HS-5 (cell line): ENCODE measurements at places on chromosomes 12 and 14.

DNA sequence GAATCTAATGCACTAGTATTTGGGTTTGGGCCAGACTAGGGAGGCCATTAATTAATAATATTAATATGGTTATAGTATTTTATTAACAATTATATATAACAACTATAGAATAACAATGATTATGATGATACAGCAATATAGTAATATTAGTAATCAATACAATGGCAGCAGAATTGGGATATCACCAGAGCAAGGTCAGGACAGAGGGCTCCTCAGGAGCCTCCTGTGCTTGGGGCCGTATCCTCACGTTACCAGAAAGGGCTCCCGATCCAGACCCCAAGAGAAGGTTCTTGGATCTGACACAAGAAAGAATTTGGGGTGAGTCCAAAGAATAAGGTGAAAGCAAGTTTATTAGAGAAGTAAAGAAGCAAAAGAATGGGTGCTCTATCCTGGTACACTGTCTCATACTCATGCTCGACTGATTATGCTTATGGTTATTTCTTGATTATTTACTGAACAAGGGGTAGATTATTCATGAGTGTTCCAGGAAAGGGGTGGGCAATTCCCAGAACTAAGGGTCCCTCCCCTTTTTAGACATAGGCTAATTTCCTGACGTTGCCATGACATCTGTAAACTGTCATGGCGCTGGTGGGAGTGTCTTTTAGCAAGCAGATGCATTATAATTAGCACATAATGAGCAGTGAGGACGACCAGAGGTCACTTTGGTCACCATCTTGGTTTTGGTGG lies 61.6 kb downstream of the RIN3 start:
- DNase-seq: no peak

GRCh38 chr14:71022939-71023338 lies 115.7 kb downstream of the PCNX1 start:
- no peak for DNase-seq

- DNase-seq: peak; percentile 47
These were observed 798 bp downstream of the CCDC198 start for GRCh38 chr14:57492859-57493258.

DNA sequence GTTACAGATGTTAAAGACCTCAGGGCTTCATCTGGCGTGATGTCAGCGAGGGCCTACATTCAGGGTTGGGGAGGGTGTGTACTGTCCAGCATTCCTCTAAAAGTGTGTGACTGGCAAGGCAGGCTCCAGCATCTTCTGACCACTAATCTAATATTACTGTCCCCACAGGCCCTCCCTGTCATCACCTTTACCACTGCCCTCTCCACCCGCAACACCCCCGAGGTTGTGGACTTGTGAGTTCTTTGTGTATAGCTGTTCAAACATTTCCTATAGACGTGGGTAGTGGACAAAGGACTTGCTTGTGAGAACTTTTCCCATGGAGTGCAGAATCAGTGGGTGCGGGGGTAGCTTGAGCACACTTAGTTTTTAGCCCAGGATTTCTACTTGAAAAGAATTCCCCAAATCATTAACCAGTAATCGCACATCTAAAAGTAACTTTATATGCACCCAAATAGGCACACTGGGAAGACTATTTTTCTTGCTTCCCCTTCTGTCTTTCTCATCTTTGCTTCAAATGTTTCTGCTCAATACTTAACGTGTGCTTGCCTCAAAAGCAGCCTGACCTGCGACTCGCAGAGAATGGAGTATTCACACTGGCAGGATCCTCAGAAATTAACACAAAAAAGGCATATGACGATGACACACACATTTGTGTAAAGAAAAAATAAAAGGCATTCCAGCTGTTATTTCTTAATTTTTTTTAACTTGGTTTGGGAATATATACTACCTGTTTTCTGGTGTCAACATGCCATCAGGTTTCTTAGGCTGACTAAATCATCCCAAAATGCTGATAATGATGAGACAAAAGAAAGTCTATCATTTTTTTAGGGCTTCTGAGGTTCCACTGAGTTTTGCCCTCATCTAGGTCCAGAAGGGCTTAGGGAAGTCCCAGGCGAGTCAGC lies 158.4 kb upstream of the HIF1A start:
- no peak for DNase-seq

DNA sequence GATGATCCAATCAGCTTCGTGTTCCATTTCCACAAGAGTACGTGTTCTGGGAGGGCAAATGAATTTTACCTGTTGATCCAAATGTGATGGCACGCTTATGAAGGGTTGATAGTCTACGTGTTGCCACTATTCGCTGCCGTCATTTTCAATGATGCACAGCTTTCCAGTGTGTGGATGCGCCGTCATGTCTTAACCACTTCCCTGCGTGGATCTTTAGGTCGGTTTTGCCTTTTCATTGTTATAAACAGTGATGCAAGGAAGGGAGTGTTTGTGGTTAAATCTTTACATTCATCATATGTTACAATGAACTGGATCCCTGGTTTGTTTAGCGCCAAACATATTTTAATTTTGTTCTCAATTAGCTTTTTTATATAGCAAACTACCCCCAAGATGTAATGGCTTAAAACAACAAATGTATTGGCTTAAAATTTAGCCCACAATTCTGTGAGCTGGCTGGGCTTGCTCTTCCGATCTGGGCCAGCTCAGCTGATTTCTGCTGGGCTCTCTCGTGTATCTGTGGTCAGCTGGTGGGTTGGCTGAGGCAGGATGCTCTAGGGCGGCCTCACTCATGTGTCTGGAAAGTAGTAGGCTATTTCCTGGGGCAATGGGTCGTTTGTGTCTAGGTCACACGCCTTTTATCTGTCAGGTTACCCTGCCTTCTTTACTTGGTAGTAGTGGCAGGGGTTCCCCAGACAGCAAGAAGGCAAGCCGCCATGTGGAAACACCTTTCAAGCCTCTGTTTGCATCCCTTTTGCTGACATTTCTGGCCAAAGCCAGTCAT lies 176.7 kb downstream of the CRADD start:
- no peak for DNase-seq
